ENCODE measurements at places on chromosomes 3 and 15.
A peak's percentile ranks its signal among the peaks of the same experiment; 100 is the strongest.

- DNase-seq, result no peak
Observed at GRCh38 chr15:58407778-58408177, 24.0 kb upstream of the LIPC start.

- DNase-seq, result peak; percentile 83
Observed at GRCh38 chr15:22895465-22896190, 57.2 kb downstream of the NIPA2 start.

- no peak for DNase-seq
Observed at GRCh38 chr15:64622410-64623260, 152.8 kb downstream of the RBPMS2 start.

GRCh38 chr15:58931987-58932588 lies 1.4 kb downstream of the SLTM start:
- peak; percentile 57 for DNase-seq

GRCh38 chr3:151580591-151580990 lies 119.7 kb upstream of the IGSF10 start:
- peak; percentile 73 for DNase-seq

Measured in EL (cell line).